DMS 273 treated with DMSO at 0.1 percent for 48 hours (cell line): ENCODE measurements at places on chromosomes 7 and 10.

- peak; percentile 12 for DNase-seq
These were observed 126.5 kb downstream of the FAM107B start for GRCh38 chr10:14648005-14648765.

DNA sequence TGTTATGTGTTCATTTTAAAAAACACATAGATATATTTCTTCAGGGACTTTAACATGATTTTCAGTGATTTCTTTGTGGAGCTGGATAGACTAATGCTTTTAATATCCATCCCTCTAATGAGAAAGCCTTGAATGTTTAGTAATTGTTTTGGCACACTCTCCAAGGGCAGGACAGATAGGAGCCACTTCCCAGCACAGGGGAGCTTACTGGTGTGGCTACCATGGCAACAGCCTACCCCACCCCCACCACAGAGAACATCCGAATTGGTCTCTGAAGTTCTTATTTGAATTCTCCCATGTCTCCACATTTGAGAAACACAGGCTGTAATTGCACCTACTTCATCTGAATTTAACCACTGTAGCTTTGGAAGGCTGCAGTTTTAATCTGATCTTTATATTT, 87.7 kb downstream of the PRKG1 start:
- no peak for DNase-seq

DNA sequence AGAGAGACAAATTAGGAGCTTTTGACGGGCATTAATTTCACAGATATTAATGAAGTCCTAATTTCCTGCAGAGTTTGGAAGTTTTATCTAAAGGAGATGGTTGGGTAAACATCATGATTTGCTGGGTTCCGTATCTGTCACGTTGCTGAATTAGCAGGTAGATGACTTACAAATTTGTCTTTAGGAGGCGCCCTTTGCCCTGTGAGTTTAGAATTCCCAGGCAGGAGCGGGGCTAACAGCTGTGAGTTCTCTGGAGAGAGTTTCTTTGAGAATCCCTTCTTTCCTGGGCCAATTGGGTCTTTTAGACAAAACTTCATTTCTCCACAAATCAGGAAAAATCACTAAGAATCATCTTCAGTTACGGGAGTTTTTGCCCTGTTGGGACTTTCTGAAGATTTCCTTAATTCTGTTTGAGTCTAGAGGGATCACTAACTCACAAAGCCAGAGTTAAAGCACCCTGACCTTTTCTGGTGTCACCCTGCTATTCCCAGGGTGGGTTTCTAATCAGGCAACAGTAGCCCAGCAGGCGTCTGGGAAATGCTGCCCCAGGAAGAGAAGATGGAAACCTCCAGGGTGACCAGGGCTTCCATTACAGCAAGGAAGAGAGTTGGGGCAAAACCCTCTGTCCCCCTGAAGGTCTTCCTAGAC, 63.7 kb downstream of the PRKCQ start:
- DNase-seq = no peak

GRCh38 chr10:96765406-96766240, 45.3 kb upstream of the PIK3AP1 start:
- DNase-seq = peak; percentile 42

DNA sequence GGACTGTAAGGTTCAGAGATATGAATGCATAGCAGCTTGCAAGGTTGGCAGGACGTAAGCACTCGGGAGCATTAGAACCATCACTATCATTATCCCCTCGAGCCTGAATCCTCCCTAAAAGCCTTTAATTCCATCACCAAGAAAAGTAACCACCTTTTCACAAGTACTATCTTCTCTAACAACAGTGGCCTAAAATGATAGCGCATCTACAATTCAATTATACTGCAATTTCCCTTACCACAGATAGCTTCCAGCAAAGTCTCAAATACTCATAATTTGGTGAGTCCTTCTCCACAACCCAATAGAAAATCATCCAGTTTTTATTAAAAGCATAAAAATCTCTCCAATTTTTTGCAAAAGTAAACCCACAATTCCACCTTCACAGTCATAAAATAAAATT, 42.0 kb downstream of the COL1A2 start:
- DNase-seq = no peak

GRCh38 chr10:124180947-124181549, 87.7 kb upstream of the CHST15 start:
- DNase-seq = no peak

DNA sequence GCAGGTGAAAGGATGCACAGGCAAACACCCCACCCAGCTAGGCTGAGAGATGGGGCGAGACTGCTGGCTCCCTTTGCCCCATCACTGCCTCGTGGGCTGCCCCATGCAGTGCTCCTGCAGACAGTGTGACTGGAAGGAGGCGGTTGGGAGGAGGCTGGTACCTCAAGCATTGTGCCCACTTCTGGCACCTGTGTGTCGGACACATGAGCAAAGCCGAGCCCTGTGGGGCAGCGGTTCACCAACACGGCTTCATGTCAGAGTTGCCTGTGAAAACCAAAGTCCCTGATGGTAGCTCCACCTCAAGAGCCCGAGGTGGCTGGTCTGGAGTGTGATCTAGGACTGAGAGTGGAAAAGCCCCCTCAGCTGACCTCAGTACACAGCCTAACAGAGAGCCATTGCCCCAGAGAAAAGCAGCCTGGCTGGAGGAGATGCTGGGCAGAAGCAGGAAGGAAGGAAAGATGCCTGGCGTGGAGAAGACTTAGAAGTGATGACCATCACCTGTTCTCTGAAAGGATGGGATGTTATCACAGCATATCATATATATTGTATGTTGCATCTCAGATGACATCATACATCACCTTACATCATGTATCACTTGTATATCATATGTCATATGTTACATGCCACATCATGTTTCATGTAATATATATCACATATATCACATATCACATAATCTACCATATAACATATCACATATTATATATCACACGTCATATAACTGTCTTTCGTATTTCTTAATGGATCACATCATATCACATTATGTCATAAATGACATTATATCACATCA, 75.6 kb downstream of the ADCY1 start:
- no peak for DNase-seq
